ENCODE measurements at places on chromosomes 12 and 14.

DNA sequence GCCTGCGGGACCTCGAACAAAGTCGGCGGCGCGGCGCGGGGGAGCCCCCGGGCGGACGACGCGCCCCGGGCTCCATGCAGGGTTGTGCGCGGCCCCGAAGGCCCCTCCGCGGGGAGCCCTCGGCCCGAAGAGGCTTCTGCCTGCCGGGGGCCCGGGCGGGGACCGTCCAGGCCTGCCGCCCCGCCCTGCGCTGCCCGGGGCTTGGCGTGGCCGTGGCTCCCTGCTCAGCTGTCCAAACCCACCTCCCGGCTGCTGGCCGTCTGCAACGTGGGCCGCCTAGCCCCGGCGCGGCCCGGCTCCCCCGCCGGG, 670 bp downstream of the DYRK2 start:
- DNase-seq: no peak

GRCh38 chr12:16611146-16611545, 5.2 kb upstream of the LMO3 start:
- DNase-seq: no peak

GRCh38 chr14:97878727-97879126, 1081.5 kb downstream of the VRK1 start:
- DNase-seq: no peak

DNA sequence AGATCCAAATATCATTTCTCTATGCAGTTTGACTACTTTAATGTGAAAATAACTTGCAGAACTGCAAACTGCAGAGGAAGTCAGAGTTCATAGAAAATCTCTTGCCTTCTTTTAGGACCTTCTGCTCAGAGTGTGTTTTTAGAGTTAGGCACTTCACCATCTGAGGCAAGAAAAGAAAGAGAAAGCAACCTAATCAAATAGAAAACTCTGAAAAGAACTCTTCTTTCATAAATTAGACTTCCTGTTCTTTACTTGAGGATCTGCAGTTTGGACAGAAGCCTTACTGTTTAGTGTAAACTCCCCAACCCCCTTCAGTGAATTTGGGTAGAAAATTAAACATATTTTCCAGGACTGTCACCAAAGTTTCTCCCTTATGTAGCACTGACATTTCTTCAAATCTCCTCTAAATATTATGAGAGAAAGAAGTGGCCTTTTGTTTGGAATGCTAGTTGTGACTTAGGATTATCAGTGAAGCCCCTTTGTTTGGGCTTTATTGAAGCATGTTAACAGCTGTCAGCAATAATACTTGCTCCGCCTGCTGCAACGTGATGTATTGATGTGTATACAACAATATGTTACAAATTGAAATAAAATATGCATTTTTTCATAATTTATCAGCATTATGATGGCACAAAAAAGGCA, 99.5 kb downstream of the PDZRN4 start:
- DNase-seq: no peak

- no peak for DNase-seq
These were observed 118.5 kb downstream of the PRKCH start for GRCh38 chr14:61439779-61440418.

- DNase-seq: no peak
These were observed 1.2 kb upstream of the C1R start for GRCh38 chr12:7093486-7093885.

DNA sequence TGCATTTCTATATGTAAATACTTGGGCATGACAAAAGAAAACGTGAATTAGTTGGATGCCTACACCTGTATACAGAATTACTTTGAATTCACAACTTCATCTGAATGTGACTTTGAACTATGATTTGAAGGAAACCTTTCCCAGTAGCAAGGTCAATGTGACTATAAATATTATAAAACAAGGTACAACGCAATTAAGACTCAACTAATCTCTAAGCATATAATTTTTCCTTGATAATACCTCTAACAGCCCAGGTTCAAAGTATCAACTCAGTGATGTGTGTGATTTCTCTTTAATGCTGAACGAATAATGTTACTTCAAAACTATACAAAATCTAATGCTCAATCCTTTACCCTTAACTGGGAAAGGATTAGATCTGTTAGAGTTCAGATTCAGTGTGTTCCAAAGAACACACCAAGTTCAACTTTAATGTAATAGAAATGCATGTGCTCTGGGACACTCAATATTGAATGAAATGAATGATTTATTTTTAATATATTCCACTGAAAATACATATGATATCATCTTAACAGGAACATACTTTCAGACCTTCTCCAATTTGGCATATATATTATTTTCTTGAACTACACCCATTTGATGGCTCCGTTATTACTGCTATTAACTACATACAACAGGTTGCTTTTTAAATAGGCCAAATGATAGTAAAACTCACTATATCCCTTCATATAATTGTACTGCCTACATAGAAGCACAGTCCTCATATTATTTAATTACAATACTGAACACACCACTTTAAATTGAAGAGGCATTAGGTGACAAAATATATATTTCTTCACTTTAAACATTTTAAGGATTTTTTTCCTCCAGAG, 40.1 kb upstream of the MTERF2 start:
- no peak for DNase-seq

- DNase-seq: no peak
These were observed 80.4 kb downstream of the VWF start for GRCh38 chr12:6044082-6044481.

DNA sequence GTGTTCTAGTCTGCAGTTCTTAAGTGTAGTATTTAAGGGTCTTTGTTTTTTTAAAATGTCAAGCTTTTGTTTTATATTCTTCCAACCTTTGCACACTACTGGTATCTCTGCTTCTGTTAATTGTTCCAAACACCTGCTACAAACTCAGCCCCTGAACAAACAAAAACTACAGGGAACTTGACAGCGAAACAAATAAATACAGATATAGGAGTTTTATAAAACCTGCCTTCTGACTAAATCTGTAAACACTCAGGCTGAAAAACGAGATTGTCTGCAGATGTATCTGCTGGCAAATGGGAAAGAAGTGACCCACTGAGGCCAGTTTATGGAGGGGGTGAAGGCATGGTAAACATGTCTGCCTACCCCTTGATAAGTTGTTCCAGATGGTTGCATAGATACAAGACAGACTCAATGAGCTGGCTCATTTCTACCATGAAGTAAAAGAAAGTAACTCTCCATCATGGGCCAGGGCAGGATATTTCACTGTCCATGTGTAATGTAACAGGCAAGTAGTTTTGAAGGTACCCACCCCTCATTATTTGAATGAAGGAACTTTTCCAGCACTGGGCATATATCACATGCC, 75.6 kb downstream of the LMO3 start:
- DNase-seq: no peak

DNA sequence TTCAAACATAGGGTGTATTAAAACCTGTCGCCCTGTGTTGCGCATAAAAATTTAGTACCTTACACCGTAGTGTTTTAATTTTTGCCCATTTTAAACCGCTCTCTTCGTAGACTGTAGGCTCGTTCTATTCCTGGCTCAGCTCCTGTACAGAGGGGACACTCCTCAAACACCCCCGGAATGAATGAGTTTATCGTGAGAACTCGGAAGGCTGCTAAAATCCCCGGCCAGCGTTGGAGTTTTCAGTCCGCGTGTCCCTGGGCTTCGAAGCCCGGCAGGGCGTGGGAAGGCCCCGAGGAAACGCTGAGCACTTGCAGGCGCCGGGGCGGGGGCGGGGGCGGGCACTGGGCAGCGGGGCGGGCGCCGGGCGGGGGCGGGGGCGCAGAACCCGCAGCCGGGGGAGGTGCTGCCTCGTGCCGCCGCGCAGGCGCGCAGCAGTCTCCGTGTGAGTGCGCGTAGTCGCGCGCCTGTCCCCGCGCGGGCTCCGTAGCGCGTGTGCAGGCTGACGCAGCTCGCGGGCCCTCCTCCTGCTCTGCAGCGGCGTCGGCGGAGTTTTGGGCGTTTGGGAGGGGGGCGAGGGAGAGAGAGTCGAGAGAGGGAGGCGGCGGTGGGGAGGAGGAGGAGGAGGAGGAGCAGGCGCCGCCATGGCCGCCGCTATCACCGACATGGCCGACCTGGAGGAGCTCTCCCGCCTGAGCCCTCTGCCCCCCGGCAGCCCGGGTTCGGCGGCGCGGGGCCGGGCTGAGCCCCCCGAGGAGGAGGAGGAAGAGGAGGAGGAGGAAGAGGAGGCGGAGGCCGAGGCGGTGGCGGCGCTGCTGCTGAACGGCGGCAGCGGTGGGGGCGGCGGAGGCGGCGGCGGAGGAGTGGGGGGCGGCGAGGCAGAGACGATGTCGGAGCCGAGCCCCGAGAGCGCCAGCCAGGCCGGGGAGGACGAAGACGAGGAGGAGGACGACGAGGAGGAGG, at the start of gene AEBP2:
AEBP2 (plus strand) TSS at position 434 of the 960 bp plus-strand sequence; CDS start at position 642, 208 bp downstream.
- peak; percentile 94 for DNase-seq

- DNase-seq: no peak
These were observed 1.7 kb downstream of the KLHDC2 start for GRCh38 chr14:49769581-49770211.

- no peak for DNase-seq
These were observed 37.0 kb upstream of the PNMA1 start for GRCh38 chr14:73751157-73751691.

- DNase-seq: no peak
These were observed 424.9 kb upstream of the MGAT4C start for GRCh38 chr12:86681060-86681459.

DNA sequence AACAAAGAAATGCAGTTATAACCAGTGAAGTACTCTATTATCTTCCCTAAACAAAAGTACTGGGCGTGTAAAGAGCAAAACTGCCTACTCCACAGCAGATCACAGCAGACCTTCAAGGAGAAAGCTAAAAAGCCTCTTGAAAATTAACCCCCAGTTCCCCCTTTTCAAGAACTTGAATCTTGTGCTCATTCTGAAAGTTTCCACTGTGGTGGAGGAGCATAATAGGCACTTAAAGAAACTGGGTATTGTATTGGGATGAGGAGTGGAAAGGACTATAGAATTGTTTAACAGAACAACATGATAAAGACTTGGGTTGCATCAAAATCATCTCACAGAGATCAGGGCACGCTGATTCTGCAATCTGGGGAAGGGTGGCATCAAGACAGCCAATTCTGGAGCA, 51.1 kb downstream of the SLC25A47 start:
- no peak for DNase-seq

DNA sequence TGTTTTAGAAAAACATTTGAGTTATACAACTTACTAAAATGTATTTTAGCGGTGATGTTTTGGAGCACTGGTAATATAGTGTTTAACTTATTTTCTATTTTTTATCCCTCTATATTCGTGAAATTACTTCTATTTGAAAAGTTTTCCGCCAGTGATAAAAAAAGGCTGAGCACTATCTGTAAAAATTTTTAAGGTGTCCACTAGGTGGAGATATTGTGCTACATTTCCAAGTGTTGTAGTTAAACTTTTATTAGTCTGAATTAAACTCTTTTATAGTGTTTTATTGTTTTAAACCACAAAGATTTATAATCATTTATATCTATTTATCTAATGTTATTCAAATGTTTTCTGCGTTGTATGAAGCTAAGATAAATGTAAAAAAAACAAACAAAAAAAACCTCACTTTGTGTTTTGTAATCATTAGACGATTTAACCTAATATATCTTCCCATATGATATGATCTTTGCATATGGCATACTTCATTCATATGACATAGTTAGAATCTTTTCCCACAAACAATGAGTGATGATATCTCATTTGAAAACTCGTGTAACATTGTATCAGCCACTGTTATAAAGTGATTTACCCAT, 11.8 kb downstream of the ALG10B start:
- no peak for DNase-seq

DNA sequence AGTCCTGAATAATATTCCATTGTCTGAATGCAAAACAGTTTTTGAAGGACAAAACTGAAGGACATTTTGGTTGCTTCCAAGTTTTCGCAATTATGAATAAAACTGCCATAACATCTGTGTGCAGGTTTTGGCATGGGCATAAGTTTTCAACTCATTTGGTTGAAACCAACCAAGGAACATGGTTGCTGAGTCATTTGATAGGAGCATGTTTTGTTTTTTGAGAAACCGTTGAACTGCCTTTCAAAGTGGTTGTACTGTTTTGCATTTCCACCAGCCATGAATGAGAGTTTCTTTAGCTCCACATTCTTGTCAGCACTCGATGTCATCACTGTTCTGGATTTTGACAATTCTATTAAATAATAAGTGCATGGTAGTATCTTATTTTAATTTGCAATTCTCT, 23.0 kb upstream of the GSG1 start:
- DNase-seq: no peak

DNA sequence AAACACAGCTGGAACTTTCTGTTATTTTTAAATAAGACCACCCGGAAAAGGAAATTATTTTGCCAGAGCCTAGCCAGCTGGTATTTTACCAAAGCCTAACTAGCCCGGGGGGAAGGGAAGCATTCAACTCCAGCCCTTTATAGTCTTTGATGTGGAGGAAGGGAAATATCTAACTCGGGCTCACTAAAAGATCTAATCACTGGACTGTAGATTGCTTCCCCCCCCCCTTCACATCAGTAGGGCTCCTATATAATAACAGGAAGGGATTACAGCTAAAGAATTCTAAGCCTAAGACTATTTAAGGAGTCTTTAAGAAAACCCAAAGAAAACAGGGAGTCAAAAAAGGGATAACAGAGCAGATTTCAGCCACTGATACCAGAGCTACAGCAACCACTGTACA, 431.1 kb downstream of the KCNH5 start:
- no peak for DNase-seq

DNA sequence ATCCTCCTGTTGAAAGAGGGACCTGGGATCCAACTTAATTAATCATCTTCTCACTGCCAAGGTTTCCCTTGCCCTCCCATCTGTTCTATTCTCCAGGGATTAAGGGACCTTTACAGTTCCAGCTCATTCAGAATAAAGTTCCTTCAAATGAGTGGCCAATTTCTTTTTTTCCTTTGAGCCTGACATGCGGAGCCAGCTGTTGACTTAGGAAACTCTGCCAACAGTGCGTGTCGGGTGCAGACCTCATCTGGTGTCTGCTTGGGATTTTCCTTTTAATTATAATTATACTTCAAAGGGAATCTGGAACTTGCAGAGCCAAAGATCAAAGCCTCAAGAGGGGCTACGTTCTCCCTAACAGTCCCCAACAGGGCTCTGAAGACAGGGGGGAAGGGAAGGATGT, 64.8 kb downstream of the CCDC60 start:
- no peak for DNase-seq

DNA sequence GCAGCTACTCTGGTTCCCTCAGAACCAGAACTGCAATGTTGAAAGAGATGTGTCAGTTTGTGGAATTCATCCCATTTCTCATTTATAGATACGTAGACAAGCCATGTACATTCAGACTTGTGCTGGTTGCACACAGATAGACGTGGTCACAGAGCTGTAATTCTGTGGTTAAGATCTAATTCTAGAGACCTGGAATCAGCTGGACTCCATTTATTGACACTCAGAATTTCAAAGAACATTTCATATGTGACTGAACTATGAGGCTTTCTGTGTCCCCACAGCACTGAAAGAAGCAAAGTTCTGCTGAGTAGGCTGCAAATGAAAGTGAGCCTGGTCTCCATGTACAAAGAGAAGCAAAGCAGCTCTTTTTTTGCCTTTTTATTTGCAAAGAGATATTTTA, 220.2 kb upstream of the NAV3 start:
- DNase-seq: no peak
